Prostate gland (tissue), 2 donors: ENCODE measurements at places on chromosomes 13 and 19.

DNA sequence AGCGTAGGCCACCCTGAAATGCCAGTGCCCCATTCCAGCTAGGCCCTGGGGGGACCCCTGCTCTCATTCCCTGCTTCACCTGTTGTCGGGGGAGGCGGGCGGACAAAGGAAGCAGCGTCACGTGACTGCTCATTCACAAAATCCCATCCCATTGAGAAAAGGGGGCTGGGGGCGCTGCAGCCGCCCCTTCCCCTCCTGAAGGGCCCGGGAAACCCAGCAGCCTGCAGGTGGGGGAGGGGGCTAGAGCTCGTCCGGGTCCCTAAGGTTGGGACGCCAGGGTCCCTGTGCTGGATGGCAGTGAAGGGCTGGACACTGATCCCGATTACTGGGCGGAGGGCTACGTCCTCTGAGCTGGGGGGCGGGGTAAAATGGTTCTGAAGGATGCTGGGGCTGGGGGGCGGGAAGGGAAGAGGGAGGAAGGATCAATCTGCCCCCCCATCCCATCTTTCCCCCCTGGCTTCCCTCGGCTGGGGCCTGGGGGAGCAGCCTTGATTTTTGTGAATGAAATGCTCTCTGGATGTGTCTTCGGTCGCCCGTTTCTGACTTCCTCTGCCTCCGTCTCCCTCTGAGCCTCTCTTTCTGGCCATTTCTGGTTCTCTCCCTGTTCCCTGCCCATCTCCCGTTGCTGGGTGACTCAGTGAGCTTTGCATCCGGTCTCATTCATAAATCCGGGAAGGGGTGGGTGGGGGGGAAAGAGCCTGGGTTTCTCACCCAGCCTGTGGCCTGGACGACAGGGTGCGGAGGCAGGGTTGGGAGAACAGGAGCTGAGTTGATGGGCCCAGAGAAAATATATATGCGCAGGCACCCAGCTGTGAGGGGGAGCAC, 816 bp downstream of the SPRED3 start:
- no peak for DNase-seq

- DNase-seq = no peak
Measured at GRCh38 chr13:110399801-110400200, 92.7 kb downstream of the COL4A2 start.

- DNase-seq = no peak
Measured at GRCh38 chr13:77318741-77319140, 8.2 kb downstream of the MYCBP2 start.

- no peak for DNase-seq
Measured at GRCh38 chr19:10976131-10976892, 15.5 kb downstream of the SMARCA4 start.

DNA sequence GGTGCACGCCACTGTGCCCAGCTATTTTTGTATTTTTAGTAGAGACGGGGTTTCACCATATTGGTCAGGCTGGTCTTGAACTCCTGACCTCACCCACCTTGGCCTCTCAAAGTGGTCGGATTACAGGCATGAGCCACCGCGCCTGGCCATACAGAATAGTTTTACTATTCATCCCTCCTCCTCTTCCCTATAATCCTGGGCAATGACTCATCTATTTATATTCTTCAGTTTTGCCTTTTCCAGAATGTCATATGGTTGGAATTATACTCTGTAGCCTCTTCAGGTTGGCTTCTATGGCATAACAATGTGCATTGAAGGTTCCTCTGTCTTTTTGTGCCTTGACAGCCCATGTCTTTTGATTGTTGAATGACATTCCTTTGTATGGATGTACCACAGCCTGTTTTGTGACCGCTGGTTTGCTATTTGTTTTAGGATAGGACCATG, 22.2 kb upstream of the LRP3 start:
- DNase-seq = no peak

- DNase-seq = no peak
Measured at GRCh38 chr19:17026706-17027534, at the start of gene CPAMD8. Gene CPAMD8, minus strand, starts transcription at chr19:17026810. Its CDS starts 168 bp downstream, at chr19:17026642.

GRCh38 chr13:77518266-77518665, 17.2 kb upstream of the SCEL start:
- DNase-seq = no peak

- DNase-seq = no peak
Measured at GRCh38 chr19:7869910-7870511, 4.2 kb downstream of the PRR36 start.

DNA sequence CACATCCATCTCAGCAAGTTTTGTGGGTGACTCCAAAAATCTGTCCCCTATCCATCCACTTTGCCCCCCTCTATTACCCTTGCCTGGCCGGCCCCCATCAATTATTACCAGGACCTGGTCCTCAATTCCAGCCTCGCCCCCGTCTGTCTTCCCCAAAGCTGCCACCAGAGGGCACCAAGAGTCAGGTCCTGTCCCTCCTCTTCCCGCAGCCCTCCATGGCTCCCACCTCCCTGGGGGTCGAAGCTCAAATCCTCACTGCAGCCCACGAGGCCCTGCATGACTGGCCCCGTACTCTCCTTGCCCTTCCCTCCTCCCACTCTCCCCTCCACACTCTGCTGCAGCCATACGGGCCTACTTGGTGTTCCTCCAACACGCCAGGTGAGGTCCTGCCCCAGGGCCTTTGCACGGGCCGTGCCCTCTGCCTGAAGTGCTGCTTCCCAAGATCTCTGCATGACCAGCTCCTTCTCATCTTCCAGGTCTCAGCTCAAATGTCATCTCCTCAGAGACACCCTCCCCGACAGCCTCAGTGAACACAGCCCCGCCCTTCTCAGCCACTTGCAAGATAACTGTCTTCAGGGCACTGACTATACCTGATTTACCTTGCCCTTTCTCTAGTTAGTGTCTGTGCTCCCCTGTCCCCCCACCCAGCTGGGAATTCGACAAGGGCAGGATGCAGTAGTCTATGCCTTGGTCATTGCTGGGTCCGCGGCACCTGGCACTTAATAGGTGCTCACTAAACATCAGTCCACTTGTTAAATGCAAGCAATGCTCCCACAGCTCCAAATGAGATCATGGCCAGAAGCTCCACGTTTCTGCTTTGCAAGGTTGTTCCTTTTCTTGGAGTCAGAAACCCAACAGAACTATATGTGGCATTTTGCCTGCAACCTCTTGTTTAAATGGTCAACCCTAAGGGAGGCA, 16.8 kb upstream of the SEMA6B start:
- peak; percentile 34 for DNase-seq

DNA sequence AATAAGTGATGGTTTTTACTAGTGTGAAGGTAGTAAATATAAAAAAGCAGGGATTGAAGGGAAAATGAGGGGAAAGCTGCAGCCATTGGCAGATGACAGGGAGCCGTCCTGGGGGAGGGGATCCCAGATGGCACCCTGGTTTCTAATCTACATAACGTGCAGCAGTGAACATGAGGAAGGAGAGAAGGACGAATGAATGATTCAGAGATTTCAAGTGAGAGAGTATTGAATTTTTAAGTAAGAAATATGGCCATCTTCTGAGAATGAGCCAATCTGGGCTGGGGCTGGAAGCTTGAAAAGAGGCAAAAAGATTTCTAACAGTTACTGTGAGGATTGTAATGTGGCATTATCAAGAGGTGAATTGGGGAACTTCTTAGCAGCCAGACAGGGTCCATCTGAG, 414.2 kb downstream of the MYO16 start:
- no peak for DNase-seq

GRCh38 chr13:106225126-106225525, 310.3 kb downstream of the EFNB2 start:
- DNase-seq = no peak

- no peak for DNase-seq
Measured at GRCh38 chr19:56678205-56678604, 6.6 kb upstream of the ZNF835 start.

- peak; percentile 82 for DNase-seq
Measured at GRCh38 chr19:6744381-6745301, 5.2 kb downstream of the TRIP10 start.

GRCh38 chr19:3621689-3622088, 4.9 kb downstream of the CACTIN start:
- no peak for DNase-seq

GRCh38 chr19:29878973-29879654, 62.9 kb upstream of the URI1 start:
- DNase-seq = no peak

GRCh38 chr19:29521291-29522075, 4.3 kb upstream of the VSTM2B start:
- no peak for DNase-seq

DNA sequence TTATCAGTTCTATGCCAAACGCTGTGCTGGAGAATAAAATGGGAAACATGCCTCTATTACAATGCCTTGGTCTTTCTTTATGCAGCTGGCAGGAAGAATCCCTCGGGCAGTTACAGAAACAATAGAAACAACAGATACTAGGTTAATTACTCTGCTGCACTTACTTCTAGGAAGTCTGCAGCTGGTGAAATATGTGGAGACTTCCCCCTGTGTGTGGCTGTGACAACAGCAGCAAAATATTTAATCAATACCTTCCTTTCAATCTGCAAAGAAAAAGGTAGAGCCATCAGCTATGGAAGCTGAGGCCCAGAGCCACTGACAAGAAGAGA, 9.9 kb downstream of the STOML3 start:
- no peak for DNase-seq

- DNase-seq = no peak
Measured at GRCh38 chr13:42686165-42686564, 95.2 kb upstream of the FAM216B start.

DNA sequence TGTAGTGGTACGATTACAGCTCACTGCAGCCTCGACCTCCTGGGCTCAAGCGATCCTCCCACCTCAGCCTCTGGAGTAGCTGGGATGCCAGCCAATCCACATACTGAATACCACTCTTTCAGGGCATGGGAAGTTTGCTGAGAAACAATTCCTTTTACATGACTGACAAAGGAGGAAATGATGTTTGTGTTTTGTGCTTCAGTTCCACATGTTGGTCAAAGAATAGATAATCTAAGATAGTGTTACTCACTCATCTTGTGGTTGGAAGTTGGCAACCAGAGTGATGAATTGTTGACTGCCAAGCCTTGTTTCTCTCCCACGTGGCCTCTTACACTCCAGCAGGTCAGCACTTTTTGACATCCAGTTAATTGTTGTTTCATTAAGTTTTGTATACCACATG, 7.6 kb downstream of the MBD3L2B start:
- DNase-seq = no peak

GRCh38 chr13:99693351-99693750, 192.1 kb downstream of the TM9SF2 start:
- DNase-seq = no peak

DNA sequence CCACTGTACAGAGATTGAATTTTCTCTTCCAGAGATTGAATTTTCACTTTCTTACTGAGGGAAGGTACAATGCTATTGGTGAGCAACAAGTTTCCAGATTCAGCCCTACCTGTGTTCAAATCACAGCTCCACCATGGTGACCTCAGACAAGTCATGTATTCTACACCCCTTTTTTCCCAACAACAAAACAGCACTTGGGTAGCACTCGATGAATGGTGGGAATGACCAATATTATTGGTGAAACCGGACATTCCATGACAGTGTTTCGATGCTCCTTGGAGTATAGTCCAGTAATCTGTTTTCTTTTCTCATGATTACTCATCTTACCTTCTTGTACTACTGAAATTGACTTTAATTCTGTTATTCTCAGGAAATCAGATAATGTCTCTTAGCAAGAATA, 266.2 kb upstream of the SOX21 start:
- no peak for DNase-seq

GRCh38 chr13:80374444-80374843, 33.5 kb upstream of the SPRY2 start:
- no peak for DNase-seq

DNA sequence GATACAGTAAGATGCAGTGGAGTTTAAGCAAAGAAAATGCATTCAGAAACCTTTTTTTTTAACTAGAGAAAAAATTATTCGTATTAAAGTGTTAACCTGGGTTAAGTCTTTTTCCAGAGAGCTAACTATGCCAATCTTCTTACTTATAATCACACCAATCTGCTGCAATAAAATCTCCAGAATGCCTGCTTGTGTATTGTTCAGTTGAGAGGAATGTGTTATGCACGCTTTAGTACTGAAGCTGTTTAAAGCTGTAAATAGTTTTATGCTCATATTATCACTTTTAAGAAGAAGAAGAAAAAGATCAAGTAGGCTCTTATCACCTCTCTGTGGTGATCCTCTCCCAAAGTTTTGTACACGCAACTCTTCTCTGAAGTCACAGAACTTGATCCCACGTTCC, 528.7 kb downstream of the RFC3 start:
- no peak for DNase-seq

DNA sequence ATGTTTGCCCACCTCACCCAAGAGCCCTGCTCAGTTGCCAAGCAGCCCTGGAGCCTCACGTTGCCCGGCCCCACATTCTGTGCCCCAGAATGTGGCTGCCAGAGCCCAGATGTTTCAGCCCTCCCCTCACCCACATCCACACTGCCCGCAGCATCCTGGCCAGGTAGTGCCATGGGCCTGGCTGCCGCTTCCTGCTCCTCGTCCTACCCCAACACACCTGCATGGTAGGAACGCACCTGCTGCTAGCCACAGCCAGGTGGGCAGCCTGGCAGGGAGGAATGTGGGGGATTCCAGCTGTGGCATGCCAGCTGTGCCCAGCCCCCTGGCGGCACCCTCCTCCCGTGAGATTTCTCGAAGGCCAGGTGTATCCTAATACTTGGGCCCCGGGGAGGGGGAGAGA, 7.5 kb upstream of the NFIX start:
- DNase-seq = no peak

GRCh38 chr19:10601999-10602329, 14.9 kb upstream of the AP1M2 start:
- no peak for DNase-seq

- DNase-seq = no peak
Measured at GRCh38 chr13:111973186-111973585, 93.8 kb upstream of the SOX1 start.

GRCh38 chr19:39438270-39438934, 2.7 kb upstream of the RPS16 start:
- DNase-seq = no peak

DNA sequence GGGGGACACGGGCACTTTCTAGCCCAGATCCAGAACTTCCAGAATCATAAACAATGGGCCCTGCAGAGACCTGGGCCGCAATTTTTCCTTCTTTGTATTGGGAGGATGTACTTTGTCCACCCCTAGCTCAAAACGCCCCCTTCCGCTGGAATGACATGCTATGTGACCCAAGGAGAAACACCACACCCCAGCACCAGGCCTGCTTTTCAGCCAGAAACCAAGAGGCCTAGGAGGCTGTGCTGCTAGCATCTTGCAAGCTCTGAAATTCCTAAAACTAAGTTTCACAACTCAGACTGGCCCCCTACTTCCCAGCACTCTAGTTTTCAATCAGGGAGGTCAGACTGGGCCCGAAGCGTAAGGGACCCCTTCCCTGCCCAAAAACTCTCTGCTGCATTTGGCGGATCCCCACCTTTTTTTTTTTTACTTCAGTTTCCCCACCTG, 538 bp downstream of the LSM4 start:
- no peak for DNase-seq

GRCh38 chr19:19410553-19411550, 5.4 kb downstream of the GATAD2A start:
- DNase-seq = no peak

DNA sequence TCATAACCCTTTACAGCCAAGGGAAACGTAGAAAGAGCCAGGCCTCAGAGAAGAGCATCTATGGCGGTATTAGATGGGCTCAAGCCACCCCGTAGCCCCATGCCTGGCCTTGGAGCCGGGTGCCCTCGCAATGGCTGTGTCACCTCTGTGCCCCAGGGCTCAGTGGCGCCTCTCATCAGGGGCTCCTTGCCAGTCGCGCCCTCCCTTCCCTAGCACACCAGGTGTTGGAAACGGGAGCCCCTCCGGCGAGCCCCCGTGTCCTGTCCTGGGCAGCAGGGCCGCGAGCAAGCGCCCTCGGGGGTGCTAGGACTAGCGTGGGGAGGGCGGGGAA, 453 bp downstream of the ZNF256 start:
- DNase-seq = no peak
